ENCODE measurements at places on chromosomes 3 and 15.

- no peak for DNase-seq
Measured at GRCh38 chr3:69250014-69250413, 127.6 kb upstream of the LMOD3 start.

GRCh38 chr3:176741664-176742047 is 455.6 kb downstream of the TBL1XR1 start:
- no peak for DNase-seq

- peak; percentile 18 for DNase-seq
Measured at GRCh38 chr3:141050576-141051442, at the start of gene SPSB4. Gene SPSB4, plus strand, starts transcription at chr3:141051347. Its CDS starts 14,758 bp downstream, at chr3:141066105.

GRCh38 chr3:37991823-37992222 is 1.2 kb downstream of the VILL start:
- DNase-seq, result no peak

GRCh38 chr15:39388118-39388517 is 192.8 kb upstream of the THBS1 start:
- DNase-seq, result no peak

DNA sequence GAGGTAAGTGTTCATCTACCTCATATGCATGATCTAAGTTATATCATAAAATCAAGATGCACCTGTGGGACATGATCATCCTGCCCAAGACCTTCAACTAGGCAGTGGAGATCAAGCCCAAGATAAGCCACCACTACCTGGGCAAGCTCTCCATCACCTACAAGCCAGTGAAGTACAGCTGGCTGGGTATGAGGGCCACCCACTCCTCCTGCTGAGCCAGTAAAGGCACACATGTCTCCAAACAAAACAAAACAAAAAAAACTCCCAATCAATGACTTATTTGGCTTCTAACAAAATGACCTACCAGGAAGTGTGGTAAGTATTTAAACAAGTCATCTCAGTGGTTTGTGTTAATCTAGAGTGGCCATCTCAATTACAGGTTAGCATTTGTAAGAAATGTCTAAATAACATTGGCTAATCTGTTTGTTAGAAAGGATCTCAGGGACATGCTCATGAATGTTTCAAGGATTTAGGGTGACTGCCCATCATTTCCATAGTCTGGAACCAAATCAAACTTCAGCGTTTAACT is 3.1 kb downstream of the PAQR9 start:
- no peak for DNase-seq

All from SW 1271 (cell line).